Testis (tissue), 5 donors: ENCODE measurements at places on chromosomes 6 and 20.

GRCh38 chr20:2144850-2145249, 43.2 kb downstream of the STK35 start:
- DNase-seq, result no peak

DNA sequence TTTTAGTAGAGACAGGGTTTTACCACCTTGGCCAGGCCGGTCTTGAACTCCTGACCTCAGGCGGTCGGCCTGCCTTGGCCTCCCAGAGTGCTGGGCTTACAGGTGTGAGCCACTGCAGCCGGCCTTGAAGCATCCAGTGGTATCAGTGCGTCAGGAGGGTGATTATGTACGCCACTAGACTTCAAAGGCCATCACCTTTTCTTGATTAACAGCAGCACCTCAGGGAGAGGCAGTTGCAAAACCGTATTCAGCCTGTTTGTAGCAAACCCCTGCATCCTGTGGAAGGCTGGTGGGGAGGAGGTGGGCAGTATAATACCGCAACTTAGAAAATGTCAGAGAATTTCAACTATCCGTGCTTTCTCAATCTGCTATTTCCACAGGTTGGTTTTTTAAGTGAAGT, 27.3 kb upstream of the SHLD1 start:
- no peak for DNase-seq

- no peak for DNase-seq
Observed at GRCh38 chr6:55758156-55758937, 117.0 kb downstream of the BMP5 start.

DNA sequence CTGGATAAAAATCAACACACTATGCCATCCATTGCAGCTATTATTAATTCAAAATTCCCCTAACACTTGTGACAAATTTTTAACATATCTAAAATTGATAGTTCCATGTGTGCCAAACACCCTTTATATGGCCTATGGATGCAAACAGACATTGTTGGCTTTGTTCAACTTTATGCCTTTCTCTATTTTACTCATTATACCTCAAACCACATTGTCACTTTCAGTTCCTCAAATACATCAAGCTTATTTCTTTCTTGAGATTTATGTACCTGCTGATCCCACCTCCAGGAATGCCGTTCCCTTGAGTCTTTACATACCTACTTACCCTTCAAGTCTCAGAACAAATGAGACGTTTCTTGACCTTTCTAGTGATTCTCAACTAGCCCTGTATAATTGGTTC, 193.5 kb upstream of the PLN start:
- DNase-seq, result no peak
